AG04450 (cell line): ENCODE measurements at places on chromosomes 2 and 18.

GRCh38 chr2:52916981-52917380 lies 850.6 kb upstream of the CHAC2 start:
- DNase-seq, result no peak

GRCh38 chr2:216188559-216188850 lies 79.4 kb downstream of the XRCC5 start:
- no peak for DNase-seq

GRCh38 chr18:79493801-79494211 lies 98.1 kb downstream of the NFATC1 start:
- DNase-seq, result no peak

DNA sequence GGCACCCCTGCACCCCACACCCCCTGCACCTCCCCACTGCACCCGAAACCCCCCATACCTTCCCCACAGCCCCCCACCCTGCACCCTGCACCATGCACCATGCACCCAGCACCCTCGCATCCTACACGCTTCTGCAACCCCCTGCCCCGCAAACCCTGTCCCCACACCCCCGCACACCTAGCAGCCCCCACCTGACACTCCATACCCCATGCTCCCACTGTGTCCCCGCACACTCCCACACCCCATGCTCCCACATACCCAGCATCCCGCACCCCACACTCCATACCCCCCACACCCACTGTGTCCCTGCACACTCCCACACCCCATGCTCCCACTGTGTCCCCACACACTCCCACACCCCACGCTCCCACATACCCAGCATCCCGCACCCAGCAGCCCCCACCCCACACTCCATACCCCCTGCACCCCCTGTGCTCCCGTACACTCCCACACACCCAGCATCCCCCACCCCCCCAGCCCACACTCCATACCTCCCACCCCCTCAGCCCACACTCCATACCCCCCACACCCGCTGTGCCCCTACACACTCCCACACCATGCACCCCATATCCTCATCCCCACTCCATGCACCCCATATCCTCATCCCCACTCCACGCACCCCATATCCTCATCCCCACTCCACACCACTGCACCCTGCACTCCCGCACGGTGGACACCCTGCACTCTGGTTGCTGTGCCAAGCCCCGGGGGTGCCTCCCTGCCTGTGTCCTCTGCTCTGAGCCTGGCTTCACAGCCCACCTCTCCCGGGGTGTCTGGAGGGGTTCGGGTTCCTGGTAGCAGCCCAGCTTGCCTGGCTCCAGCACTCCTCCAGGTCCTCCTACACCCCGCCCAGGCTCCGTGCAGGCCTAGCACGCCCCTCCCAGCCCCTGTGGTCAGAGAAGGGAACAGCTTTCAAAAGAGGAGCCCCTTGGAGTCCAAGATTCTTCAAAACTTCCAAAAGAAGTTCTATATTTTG lies 93.9 kb upstream of the CTDP1 start:
- no peak for DNase-seq

DNA sequence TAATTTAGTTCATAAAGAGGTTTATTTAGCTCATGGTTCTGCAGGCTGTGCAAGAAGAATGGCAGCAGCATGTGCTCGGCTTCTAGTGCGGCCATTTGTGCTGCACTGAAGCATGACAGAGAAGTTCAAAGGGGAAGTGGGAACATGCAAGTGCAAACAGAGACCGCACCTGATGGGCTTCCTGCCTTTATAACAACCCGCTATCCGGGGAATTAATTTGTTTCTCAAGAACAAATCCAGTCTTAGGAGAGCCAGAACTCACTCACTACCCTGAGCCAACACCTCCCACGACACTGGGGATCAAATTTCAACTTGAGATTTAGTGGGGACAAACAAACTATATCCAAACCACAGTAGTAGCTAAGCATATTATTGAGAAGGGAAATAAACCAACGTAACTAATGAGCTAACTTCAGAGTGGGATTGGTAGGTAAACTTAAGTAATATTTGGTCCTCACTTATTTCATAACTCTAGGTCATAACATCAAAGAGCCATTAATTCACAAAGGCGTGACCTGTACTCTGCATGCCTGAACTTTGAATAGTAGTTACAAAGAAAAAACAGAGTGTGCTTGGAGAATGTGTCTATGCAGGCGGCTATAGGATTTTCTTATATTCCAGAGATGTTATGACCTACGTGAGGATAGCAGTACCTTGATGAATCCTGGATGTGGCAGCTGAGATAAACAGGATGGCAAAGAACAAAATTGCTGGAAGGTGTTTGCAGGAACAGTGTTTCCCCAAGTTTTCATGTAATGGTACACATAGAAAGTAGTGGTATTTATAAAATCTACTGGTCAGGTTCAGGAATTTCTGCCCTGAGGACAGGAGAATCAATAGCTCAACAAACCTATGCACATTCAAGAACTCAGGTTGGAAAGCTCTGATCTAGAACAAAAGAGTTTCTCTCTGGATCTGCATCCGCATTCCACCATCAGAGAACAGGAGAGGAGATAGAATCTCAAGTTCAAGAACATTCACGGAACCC lies 845.9 kb upstream of the ID2 start:
- DNase-seq, result no peak

DNA sequence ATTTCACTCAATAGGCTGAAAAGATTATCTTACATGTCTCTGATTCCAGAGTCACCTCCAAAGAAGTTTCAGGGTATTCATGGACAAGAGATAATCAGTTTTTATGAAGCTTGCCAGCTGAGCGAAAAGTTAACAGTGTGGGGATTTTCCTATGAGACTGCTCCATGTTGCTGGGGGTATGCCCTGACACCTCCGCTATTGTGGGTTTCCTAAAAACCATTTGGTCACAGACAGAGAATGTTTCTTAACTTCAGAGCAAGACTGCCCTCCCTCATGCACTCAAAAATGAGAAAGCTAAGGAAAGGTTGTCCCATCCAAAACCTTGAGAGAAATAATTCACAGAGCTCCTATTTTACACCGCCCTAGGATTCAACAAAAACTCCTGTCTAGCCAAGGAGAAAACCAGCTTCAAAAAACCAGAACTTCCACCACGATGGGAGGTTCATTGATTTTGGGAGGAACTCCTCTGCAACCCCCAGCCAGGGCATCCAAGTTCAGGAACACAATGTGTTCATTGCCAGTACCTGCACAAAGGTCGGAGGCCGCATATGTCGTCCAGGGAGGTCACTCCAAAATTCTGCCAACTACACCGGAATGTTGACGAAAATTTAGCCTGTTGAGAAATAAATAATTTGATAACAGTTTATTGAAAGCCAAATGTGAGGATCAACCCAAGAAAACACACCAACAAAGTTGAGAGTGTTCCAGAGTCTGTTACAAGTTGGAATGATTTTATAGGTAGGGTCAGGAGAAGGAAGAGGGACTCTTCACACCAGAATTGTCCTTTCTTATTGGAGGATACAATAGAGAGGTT lies 104.3 kb downstream of the SP100 start:
- DNase-seq, result no peak

DNA sequence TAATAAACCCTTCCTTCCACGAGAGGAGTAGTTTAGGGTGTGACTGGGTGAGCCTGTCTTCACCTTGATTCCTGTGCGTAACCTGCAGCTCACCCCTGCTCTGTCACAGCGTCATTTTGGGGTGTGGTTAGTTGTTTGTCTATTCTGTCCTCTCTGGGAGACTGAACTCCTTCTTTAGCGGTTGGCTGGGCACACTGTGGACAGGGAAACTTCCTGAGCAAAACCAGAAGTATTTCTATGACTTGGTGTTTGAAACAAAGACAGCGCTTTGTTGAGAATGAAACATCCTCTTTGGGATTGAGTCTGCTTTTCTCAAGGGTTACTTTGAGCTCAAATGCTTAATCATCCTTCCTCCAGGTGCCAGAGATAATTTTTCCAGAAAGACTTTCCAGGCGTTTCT lies 270.7 kb downstream of the HRH4 start:
- DNase-seq, result no peak

DNA sequence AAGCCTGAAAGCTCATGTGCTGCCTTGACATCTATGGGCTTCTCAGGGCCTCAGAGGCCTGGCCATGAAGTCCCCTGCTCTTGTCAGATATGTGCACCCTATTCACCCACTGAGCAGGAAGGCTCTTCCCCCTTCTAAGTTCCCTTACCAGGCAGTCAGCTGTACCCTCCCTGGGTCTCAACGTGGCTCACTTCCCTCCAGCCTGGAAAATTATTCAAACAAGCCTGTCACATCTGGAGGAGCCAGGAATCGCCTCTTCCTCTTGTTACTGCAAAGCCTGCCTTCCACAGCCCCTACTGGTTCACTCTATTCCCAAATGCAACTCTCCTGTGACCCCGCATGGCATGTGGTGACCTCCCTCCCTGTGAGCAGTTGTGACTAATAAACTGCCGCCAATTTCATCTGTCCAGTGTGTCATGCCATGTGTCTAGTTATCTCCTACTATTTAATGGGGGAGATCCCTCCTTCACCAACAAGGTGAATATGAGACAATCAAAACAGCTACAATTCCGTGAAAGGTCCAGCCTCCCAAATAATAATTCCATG lies 8.4 kb upstream of the SERPINB8 start:
- DNase-seq, result no peak

DNA sequence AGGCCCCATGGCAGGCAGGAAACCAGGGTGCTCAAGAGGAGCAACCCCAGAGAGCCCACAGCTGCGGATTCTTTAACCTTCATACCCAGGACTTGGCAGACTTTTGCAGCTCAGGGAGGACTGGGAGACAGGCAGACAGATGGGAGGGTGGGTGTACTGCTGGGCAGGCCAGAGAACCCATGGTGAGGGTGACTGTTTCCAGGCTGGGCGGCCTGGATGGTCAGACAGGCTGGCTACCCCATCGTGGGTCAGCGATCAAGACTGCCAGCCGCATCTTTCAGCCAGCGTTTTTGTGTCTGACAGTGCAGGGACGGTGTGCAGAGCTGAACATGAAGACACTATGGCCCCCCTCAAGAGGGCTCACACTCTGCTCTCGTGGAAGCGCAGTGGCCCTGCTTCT lies 82.2 kb downstream of the MARCO start:
- no peak for DNase-seq

DNA sequence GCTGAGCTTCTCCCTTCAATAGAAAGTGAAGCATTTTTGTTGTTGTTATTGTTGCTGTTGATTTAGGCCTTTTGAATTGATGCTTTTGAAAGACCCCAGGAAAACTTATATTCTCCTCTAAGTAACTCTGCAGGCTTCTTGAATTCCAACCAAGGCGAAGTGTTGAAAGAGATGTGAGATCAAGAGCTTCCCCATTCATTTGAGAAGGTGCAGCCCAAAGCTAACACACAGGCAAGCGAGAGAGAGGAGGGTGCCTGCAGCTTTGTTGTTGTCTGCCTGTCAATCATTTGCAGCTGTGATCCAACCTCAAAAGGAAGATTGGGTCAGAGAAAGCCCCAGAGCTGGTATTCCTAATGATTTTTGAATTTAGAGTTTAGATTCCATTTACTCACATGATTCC lies 963.6 kb upstream of the CNTNAP5 start:
- DNase-seq, result no peak

- DNase-seq, result no peak
Observed at GRCh38 chr2:190849774-190850173, 30.8 kb upstream of the GLS start.

- no peak for DNase-seq
Observed at GRCh38 chr2:240186191-240186725, 45.8 kb upstream of the OTOS start.

DNA sequence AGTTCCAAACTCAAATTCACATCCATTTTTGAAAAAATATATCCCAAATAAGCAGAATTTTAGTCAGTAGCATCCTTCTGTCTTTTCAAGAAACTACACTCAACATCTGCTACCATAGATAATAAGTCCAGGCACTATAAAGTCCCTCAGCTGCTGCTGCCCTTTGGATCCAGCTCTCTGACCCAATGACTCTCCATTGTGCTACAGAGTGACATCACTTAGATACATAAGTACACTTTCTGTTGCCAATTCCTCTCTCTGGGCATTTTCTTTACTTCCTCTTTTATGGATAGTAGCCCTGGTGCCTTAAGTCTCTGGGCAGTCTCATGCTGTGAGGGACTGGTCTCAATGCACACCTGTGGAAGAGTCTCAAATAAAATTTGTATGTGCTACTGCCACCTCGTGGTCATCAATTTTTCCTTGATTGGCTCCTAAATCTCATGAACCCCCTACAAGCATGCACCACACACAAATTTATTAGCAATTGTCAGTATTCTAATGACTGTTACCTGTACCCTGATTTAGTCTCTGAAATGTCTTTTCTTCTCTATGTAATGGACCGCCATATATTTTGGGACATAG lies 219.2 kb downstream of the LRP1B start:
- DNase-seq, result no peak

DNA sequence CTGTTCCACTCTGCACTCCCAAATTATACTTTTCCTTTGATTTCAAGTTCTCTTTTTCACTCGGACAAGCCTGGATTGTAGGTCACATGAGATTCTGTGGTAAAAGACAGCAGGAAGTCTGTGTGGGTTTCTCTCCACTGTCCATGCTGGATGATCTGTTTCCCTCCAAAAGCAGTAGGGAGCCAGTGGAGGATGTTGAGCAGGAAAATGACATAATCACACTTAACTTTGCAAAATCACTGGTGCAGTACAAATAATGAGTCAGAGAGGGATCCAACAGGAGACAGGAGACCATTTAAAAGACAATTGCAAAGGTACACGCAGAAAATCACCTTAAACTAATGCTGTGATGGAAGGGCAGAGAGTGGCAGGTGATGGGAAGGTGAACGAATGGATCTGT lies 301.3 kb downstream of the ZNF407 start:
- DNase-seq, result no peak

DNA sequence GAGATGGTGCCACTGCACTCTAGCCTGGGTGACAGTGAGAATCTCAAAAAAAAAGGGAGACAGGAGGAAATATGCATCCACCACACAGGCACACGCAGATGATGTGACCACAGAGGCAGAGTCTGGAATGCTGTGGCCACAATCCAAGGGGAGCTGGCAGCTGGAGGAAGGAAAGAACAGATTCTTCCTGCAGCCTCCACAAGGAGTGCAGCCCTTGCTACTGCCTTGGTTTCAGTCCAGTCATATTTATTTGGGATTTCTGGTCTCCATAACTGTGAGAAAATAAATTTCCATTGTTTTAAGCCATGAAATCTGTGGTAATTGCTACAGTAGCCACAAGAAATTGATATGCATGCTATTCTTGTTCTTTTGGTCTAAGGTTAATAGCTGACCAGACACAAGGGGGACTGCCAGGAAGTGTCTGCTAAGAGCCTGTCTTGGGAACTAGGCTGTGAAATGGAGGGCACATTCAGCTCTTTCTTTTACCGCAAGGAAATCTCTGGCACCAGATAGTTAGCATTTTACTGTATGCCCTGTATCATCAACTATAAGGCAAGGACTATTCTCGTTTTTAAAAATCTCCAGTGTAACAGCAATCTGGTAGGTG lies 133.1 kb upstream of the SEC11C start:
- DNase-seq, result no peak

GRCh38 chr2:118013221-118013723 lies 598 bp downstream of the CCDC93 start:
- DNase-seq, result no peak

GRCh38 chr18:79528846-79529245 lies 133.1 kb downstream of the NFATC1 start:
- DNase-seq, result peak; percentile 15

GRCh38 chr2:24492421-24493279 lies 1.6 kb downstream of the NCOA1 start:
- no peak for DNase-seq

- DNase-seq, result no peak
Observed at GRCh38 chr2:88451811-88452564, 505 bp downstream of the FOXI3 start.

GRCh38 chr2:61937098-61937497 lies 31.6 kb downstream of the COMMD1 start:
- no peak for DNase-seq
